IMR-90 (cell line): ENCODE measurements at places on chromosomes 16 and 17. TPM values are rescaled to one million over a fixed set of nuclear protein-coding genes. Genes with fewer than 3 reads are reported as not detected.

Gene EMP2
- total RNA-seq, result 17.8 and 18.3 TPM in 2 replicates

Gene ANKFN1
- total RNA-seq, result under 0.01 TPM in 1 of 2 replicates, not detected in the other

Gene OTOP3
- not detected in 2 replicates for total RNA-seq

Gene KRTAP3-1
- not detected in 2 replicates for total RNA-seq

Gene TRAPPC2L
- total RNA-seq, result 84.2 and 102 TPM in 2 replicates

Gene SLC2A4
- total RNA-seq, result under 0.01 TPM in 1 of 2 replicates, not detected in the other

Gene LGALS9B
- not detected in 2 replicates for total RNA-seq

Gene TBC1D3H
- total RNA-seq, result not detected in 2 replicates

Gene EXOSC6
- 7.0 and 11.1 TPM in 2 replicates for total RNA-seq

Gene ASB16
- total RNA-seq, result not detected in 2 replicates

Gene USP10
- 54.3 and 61.9 TPM in 2 replicates for total RNA-seq

Gene KRT32
- not detected in 2 replicates for total RNA-seq

DNA sequence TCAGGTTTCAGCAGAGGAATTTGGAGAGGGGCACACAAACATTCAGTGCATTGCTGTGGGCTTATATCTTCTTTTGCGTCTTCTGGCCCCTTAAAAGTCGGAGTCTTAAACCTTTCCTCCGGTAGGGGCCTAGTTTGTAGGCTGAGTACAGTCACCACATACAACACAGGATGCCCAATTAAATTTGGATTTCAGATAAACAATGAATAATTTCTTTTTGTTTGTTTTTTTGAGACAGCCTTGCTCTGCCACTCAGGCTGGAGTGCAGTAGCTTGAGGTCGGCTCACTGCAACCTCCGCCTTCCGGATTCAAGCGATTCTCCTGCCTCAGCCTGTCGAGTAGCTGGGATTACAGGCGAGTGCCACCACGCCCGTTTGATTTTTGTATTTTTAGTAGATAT, 26.7 kb upstream of the ADORA2B start:
- no peak for DNase-seq

DNA sequence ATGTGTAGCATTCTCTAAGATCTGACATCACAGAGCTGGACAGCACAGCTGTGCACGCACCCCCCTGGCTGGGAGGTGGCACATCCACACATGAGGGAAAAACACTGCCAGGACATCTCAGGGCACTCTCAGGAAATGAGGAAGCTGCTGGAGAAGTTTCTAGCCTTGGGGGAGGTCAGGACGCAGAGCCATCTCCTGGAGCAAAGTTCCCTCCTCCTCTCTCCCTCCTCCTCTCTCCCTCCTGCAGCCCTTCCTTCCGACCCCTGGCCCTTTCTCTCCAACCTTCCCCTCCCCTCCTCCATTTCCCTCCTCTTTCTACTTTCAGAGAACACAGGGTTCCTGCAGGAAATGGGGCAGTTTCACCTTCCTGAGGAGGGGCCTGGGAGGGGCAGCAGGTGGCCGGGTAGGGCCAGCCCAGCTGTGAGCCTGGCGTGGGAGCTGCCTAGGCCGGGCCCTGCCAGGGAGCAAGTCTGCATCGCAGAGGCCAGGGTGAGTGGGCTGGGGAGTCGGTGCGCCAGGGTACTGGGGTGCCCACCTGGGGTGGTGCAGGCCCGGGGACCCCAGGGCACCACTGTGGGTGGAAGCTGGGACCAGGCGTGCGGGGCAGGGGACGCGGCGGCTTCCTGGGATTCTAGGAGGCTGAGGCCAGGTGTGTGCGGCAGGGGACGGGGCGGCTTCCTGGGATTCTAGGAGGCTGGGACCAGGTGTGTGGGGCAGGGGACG, at the start of gene DPEP1:
Gene DPEP1 (plus strand): TSS at position 412 of the 723 bp plus-strand sequence. CDS start 16,769 bp downstream, outside the sequence.
- DNase-seq, result no peak

- DNase-seq, result no peak
These were observed 102.0 kb upstream of the CDH5 start for GRCh38 chr16:66264311-66265047.

GRCh38 chr17:44677136-44677535, 12.4 kb downstream of the CCDC43 start:
- peak; percentile 47 for DNase-seq

DNA sequence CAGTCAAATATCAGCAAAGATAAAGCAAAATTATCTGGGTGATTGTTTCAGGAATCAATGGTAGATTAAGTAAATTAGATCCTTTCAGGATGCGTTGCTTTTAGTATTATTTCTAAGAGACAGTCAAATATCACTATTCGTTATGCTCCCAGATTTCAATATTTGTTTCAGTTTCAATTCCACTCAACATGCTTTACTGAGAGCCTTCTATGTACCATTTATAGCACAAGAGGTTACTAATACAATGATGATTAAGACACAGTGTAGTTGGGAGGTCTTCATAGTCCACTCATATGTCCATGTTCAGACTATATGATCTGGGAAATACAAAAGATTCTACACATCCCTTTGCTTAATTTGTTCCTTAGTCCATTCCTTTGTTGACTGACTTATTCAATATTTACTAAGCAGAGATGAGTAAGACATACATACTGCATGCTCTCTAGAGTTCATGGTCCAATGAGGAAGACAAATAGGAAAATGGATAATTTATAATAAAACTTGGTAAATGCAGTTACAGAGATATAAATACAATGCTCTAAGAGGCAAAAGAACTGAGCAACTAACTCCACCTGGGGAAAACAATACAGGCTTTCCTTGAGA, 88.2 kb upstream of the NOG start:
- no peak for DNase-seq

- DNase-seq, result no peak
These were observed 64.0 kb downstream of the MRM1 start for GRCh38 chr17:36665417-36665816.

DNA sequence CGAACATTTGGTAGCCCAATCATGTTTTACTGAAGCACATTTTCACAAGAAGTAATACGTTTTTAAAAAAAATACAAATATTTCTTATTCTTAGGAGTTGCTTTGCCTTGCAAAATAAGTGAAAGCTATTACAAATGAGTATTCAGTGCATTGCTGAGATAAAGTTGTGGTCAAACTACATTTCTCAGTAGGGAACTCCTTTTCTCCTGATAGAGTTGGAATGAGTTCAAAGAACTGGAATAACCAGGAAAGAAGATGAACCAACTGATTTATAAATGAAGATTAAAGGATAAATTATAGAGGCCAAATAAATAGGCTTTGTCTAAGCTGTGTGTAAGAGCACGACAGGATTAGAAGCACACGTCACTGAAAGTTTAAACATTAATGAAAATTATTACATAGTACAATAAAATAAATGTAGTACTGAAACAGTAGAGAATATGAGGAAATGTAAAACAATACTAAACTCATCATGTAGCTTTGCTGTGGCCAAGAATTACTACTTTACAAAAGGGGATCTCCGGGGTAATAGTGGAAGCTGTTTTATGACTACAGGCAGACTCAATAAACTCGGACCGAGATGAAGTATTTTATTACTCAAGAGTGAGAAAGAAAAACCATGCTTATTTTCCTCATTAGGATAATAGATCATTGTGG, 73.6 kb downstream of the KCNJ2 start:
- DNase-seq, result no peak

GRCh38 chr16:86387468-86388440, 122.6 kb upstream of the FOXF1 start:
- peak; percentile 100 for DNase-seq

- DNase-seq, result peak; percentile 81
These were observed 9.3 kb downstream of the BECN1 start for GRCh38 chr17:42814633-42815399.

- DNase-seq, result peak; percentile 87
These were observed 42.4 kb downstream of the AMFR start for GRCh38 chr16:56382901-56383355.

- DNase-seq, result no peak
These were observed 115.4 kb downstream of the METRNL start for GRCh38 chr17:83194761-83195329.

DNA sequence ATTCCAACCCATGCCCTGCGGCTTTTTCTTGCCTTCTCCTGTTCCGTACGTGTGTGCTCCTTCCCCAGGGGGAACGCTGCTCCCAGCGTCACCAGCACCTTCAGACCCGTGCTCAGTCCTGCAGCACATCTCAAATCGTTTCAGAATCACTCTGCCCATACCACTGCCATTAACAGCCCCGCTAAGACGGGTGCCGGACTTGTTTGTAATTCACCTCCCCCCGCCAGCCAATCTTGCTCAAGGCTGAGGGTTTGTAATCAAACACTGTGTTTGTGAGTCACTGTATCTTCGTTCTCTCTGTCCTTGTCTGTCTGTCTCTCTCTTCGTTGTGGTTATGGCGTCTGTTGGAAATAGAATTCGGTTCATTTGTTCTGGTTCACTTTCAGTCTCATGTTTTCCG, 17.3 kb downstream of the CARD14 start:
- DNase-seq, result peak; percentile 39

DNA sequence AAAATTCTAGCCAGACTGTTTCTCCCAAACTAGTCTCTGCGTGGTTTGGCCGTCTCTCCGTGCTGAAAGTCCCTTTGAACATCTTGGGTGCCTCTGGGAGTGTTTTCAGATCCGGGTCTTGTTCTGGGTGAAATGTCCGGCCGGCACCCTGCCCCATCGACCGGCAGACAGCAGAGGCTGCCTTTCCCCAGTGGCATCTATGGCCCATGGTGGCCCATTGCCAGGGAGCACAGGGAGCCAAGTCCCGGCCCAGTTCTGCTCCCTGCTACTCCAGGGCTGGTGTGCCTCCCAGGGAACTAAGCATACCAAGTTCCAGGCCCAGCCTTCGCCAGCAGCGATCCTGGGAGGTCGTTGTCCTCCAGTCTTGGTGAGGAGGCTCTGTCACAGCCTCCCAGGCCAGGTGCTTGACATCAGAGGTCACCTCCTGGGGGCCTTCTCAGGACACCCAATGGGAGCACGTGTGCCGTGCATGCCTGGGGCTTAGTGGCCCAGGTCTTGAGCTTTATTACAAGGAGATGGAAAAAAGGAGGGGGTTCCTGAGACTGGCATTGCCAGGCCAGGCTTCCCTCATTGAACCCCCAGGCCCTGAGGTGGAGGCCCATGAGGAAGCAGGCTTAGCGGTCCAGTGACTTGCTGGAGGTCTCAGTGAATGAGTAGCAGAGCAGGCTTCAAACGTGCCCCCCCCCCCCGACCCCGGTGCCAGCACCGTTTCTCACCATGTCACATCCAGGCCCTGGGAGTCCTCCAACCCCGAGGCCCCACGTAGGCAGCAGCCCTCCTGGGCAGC, 54.0 kb downstream of the PGS1 start:
- DNase-seq, result no peak

DNA sequence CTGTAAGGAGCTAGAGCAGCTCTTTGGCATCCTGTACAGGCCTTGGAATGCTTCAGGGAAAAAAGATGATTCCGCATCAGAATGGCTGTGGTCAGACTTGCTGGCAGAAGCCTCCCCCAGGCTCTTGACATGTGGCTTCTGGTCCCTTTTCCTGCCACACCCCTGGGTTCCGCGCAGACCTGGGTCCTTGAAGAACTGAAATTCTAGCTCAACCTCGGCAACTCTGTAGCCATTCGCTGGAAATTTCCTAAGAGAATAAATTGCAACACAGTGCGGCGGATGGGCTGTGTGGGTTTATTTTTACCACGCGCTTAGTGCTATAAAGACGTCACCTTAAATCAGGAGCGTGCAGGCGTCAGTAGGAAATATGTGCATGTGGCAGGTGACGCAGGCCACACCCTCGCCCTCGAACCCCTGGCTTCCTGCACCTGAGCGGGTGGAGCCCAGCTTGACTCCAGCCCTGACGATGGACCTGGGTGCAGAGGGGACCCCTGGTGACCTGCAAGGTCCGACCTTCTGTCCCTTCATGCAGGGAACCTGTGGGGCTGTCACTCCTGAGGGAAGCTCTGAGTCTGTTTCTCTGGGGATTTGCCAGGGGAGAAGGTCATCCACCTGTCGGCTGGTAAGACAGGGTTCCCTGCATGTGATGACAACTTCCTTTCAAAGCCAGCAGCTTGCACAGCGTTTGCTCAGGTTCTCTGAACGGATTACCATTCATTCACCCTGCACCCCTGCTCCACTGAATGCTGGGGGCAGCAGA, 46.3 kb downstream of the METRNL start:
- no peak for DNase-seq

- no peak for DNase-seq
These were observed 520.8 kb upstream of the ZFHX3 start for GRCh38 chr16:73568769-73569168.

- no peak for DNase-seq
These were observed 968 bp upstream of the PRKAR1A start for GRCh38 chr17:68511254-68511670.

GRCh38 chr17:60415146-60415545, 7.1 kb upstream of the CHCT1 start:
- DNase-seq, result no peak

GRCh38 chr17:66322764-66323163, 20.4 kb downstream of the PRKCA start:
- no peak for DNase-seq

DNA sequence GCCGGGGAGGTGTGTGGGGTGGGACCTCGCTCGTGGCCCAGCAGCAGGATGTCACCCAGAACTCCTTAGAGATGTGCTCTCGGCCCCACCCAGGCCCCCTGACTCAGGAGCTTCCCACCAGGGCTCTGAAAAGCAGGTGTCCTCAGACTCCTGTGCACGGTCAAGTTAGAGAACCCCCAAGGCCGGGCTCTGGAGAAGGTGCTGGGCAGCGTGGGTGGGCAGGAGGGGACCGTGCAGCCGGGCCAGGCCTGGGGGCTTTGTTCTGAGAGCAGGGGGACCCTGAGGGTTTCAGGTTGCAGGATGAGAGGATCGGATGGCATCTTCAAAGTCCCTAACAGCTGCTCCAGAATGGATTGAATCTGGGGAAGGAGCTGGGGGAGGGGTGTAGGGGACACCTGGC, 164.4 kb upstream of the CIBAR2 start:
- DNase-seq, result no peak

- no peak for DNase-seq
These were observed 5.0 kb downstream of the NEUROD2 start for GRCh38 chr17:39602533-39603303.

DNA sequence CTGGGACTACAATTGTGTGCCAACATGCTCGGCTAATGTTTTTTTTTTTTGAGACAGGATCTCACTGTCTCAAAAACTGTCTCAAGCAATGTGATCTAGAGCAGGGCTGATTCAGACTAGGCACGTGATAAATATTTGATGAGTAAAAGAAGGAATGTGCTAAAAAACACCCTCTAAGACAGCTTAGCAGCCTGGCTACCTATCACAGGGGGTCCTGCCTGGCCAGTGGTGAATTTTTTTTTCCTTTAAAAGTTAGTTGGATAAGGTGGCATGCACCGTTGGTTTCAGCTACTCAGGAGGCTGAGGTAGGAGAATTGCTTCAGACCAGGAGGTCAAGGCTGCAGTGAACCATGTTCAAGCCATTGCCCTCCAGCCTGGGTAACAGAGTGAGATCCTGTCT, 14.8 kb upstream of the GPATCH8 start:
- DNase-seq, result peak; percentile 51

GRCh38 chr16:59593194-59593661, 859.1 kb upstream of the GOT2 start:
- peak; percentile 86 for DNase-seq

GRCh38 chr17:77376795-77377709, 236.3 kb downstream of the SEC14L1 start:
- peak; percentile 92 for DNase-seq

DNA sequence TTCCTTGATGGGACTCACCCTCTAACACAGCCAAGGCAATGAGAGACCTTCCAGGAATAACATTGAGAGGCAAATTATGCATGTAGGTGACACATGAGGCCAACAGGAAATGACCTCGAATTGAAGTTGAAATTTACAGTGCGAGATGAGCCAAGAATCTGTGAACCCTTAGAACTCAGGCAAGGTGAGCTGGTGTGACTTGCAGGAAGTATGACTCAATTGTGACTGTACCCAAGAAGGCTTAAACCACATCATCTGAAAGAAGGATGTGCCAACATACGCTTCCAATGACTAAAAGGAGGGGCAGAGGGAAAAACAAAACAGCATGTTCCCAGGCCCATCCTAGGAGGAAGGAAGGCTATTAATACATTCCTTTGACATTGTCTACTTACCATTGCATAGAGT, 44.8 kb downstream of the PITPNC1 start:
- DNase-seq, result peak; percentile 98
